AML-193 (cell line): ENCODE measurements at places on chromosomes 2 and 18.

- DNase-seq: no peak
Measured at GRCh38 chr2:146997488-146997887, 847.3 kb upstream of the ACVR2A start.

GRCh38 chr2:218671097-218671653, 627 bp downstream of the RNF25 start:
- no peak for DNase-seq

GRCh38 chr2:174729797-174730697, 34.2 kb downstream of the CHRNA1 start:
- DNase-seq: no peak

DNA sequence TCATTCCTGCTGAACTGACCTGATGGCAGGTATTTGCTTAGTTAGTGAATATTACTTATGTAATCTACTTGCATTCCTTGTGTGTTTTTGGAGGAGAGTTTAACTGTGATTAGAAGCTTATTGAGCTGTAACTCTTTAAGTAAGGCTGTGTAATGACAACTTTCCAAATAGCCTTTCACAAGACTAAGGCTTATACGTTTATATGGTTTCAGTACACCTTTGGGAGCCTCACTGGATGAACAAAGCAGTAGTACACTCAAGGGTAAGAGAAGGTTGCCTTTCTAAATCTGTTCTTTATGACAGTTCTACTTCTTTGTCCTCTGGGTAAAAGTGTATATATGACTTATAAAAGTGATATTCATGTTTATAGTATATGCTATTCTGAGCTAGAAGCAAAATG, 4.3 kb downstream of the ITPRID2 start:
- DNase-seq: no peak

- no peak for DNase-seq
Measured at GRCh38 chr2:19580830-19581229, 222.4 kb upstream of the OSR1 start.

GRCh38 chr2:38945911-38946310, 56.2 kb downstream of the ARHGEF33 start:
- DNase-seq: no peak

- no peak for DNase-seq
Measured at GRCh38 chr2:157296490-157296889, 29.1 kb downstream of the ERMN start.

- DNase-seq: no peak
Measured at GRCh38 chr2:26588576-26588975, 52.6 kb downstream of the CIB4 start.

DNA sequence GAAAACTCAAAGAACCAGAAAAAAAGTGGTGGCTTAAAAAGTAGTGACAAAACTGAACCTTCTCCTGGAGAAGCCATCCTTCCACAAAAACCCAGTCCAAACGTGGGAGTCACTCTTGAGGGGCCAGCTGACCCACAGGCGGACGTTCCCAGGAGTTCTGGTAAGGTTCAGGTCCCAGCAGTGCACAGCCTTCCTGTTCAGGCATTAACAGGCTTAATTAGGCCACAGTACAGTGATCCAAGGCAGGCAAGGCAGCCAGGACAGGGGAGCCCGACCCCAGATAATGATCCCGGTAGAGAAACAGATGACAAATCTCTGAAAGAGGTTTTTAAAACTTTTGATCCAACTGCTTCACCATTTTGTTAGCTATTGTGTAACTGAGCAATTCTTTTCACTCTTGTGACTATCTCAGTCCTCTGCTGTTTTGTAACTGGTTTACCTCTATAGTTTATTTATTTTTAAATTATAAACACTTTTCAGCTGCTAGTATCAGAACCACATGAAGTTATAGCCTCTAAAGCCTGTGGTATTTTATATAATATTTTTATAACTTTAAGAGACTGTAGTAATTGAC, 56.8 kb downstream of the ZC3H6 start:
- DNase-seq: no peak

- no peak for DNase-seq
Measured at GRCh38 chr18:76445275-76445674, 49.8 kb downstream of the ZNF516 start.

- no peak for DNase-seq
Measured at GRCh38 chr2:153197402-153198386, 280.9 kb downstream of the RPRM start.

DNA sequence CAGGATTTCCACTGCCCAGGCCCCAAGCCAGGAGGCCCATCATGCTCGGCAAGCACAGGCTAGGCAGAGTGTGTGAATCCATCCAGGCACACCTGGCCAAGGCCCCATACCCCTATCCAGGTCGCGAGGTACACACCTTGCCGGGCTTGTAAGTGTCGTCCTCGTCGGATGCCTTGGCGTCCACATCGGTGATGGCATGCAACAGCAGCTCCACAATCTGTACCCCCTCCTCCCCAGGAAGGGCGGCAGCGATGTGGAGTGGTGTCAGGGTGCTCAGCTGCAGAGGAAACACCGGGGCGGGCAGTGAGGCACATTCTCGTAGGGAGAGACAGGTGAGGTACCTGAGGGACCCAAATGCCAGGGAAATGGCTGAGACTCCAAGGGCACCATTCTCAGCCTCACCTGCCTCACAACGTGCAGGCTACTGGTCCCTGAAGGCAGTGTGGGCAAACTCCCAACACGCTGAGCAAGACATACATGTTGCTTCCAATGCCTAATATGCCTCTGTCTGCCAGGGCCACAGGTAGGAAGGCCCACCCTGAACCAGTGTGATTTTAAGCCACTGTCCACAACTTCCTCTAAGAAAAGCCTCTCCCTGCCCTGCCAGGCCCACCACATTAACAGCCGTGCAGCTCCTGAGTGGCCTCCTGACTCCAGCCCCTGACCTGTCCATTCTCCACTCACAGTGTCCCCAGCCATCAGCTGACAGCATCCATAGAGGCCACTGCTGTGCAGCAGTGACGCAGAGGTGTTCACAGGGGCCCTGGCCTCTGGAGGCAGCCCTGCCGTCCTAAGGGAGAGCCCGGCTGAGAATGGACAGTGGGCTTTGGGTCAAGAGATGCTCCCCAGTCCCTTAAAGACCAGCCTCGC, 44.9 kb downstream of the ANKMY1 start:
- no peak for DNase-seq
